ENCODE measurements at places on chromosomes 11 and 22. TPM values are rescaled to one million over a fixed set of nuclear protein-coding genes. Genes with fewer than 3 reads are reported as not detected.
A peak's percentile ranks its signal among the peaks of the same experiment; 100 is the strongest.

DNA sequence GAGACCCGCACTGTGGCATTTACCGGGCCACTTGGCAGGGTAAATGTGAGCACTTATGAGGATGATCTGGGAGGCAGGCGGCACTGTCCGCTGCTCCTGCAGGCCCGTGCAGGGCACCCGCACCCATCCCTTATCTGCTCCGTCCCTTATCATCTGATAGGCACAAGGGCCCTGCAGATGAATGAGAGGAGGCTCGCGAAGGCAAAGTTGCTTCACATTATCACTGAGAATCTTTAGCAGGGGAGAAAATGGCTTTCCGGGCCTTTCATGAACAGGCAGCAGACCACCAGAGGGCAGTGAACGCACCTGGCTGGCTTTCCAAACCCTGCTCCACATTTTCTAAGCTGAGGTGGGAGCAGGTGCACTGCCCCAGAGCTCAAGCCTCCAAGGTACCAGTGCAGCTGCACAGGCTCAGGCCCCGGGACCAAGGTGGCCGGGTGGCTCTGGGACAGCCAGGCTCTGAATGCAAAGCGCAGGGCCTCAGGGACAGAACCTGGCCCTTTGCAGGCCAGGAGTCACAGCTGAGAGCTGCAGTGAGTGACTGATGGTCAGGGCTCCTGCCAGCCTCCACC lies 165.6 kb downstream of the SHANK2 start:
- peak; percentile 26 for DNase-seq

DNA sequence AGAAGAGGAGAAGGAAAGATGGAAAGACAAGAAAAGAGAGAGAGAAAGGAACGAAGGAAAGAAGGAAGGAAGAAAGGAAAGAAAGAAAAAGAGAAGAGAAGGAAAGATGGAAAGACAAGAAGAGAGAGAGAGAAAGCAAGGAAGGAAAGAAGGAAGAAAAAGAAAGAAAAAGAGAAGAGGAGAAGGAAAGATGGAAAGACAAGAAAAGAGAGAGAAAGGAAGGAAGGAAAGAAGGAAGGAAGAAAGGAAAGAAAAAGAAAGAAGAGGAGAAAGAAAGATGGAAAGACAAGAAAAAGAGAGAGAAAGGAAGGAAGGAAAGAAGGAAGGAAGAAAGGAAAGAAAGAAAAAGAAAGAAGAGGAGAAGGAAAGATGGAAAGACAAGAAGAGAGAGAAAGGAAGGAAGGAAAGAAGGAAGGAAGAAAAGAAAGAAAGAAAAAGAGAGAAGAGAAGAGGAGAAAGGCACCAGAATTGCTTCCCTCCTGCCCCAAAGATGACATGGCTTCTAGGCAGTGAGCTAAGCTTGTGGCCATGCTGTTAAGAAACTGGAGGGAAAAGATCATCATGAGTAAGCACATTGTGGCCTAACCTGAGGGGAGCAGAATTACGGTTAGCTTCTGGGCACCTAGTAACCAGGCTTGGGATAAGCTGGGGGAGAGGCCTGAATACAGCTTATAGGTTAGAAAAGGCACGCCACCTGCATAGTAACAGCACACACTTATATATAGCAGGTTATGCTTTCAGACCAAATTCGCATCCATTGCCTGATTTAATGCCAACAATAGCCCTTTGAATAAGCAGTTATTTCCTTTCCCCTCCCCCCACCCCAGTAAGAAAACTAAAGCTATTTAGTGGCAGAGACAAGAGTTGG lies 2.3 kb upstream of the ST3GAL4 start:
- no peak for DNase-seq

GRCh38 chr22:42700355-42700754 lies 20.3 kb downstream of the A4GALT start:
- no peak for DNase-seq

DNA sequence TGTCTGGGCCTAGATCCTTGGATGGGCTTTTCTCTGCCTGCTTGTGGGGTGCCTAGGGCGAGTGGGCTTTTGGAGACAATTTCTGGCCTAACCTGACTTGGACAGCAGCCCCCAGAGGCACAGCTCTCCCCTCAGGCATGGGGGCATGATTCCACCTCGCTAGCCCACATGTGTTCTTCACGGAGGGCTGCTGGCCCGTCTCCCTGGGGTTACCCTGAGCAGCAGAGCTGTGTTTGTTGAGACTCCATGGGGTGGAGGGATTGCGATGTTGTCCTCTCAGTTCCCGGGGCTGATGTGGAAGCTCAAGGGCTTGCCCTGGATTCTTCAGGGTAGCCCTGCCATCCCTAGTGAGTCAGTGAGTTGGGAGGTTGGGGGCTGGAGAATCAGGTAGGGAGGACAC lies 2.4 kb upstream of the LRRC75B start:
- no peak for DNase-seq

DNA sequence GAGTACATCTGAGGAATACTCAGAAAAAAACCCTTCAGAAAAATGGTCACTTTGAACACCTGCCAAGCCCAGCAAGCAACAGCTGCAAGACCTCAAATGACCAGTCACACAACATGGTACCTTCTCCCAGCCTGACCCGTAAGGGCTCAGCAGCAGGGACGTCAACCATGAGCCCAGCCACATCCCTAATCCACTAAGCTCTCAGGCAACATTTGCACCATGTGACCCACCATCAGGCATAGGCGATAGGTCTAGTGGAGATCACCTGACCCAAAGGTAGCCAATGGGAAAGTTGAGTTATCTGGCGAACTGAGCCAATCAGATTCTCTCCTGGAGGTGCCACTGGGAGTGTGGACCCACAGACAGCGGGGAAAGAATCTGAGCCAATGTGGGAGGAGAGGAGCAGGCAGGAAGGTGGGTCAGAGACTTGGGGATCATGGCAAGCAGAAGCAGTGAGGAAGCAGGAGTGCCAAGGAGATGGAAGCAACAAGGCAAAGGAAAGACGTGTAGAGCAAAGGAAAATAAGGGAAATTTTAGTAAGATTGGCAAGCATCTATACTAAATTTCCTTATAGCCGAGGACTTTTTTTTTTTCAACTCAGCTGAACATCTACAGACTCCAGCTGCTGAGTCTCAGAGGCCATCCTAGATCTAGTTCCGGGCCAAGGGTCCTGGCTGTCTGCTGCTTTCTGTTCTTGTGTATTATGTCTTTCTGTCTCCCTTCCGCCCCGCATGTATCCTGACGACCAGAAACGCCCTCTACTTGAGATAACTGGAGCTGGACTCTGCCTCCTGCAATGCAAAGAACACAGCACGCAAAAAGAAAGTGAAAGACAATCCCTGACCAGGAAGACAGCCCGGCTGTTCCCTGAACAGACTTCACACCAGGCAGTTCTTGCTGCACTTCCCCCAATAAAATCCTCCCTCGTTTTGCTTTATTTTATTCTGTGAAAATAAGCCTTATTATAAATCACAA lies 11.0 kb upstream of the PLAAT2 start:
- DNase-seq, result peak; percentile 44

DNA sequence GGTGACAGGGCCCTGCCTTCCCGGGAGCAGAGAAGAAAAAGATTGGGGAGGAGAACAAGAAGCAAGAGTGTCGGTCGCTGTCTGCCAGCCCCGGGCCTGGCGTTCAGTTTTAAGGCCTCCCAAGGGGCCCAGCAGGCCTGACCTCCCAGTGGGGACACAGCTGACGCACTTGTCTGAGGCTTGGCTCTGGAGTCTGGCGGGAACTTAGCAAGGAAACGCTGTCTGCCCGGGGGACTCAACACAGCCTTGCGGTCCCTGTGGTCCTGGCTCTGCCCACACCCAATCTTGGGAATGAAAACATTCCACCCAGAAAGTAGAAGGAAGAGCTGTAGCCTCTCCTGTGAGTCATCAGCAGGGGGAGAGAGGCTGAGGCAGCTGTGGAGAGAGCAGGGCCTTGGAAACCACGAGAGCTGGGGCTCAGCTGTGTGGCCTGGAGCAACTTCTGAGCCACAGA lies 54.4 kb downstream of the TRAF6 start:
- DNase-seq, result no peak

DNA sequence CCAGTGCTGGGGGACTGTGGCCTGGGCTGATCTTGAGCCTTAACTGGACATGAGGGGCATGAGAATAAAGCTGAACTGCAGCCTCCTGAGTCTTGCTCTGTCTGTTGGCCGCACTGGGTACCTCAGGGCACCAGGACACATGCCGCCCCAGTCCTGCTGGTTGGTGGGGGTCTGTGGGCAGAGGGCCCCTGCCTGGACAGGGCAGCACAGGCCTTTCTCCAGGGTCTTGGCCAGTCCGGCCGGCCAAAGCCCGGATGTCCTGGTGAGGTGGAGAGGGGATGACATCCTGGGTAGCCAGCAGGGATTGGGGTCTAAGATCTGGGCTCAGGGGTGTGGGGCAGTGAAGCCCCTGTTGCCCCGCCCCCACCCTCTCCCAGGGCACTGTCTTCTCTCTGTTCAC lies 1.5 kb upstream of the RPS6KA4 start:
- DNase-seq, result no peak

GRCh38 chr11:66268952-66269905 lies 790 bp downstream of the RAB1B start:
- DNase-seq, result no peak

DNA sequence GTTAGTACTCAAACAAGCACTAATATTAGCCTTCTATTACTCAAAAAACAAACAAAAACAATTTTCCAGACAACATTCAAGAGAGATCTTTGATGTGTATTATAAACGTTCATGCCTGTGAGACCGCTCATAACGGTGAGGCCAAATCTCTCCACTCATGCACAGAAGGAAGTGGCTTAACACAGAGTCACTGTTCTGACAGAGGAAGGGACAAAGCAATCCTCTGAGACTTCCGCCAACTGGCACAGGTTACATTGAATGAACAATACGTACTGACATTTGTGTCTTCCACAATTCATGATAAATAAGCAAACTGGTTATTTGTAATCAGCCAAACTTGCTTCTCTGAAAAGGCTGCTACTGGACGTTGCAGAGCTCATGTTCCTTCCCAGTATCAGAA lies 30.5 kb downstream of the CHKA start:
- DNase-seq, result no peak

- no peak for DNase-seq
Observed at GRCh38 chr11:102422817-102423712, 29.5 kb downstream of the TMEM123 start.

DNA sequence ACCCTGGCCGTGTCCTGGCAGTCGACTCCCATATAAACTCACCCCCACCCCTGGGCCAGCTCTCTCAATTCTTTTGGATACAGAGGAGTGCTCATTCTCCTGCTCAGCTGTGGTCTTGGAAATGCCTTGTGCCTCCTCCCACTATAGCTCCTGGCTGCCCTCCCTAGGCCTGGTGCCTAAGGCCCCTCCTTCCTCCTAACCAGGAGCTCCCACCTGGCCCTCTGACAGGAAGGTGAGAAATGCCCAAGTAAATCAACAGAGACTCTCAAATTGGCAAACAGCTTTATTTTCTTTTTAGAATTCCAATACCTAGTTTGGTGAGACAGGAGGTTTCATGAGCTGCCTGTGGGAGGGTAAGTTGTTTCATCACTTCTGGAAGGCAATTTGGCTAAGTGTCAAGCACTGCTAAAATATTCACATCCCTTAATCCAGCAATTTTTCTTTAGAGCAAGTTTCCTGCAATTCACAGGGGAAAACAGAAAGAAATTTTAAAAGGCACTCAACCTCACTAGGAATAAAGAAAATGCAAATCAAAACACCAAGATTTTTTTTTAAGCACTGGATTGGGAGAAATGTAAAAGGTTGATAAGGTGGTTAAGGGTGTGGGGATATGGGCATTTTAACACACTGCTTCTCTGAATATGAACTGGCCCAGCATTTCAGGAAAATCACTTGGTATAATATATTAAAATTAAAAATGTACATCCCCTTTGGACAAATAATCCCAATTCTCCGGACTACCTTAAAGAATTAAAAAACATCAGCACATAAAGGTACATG lies 209.7 kb upstream of the ARHGAP20 start:
- DNase-seq, result no peak

DNA sequence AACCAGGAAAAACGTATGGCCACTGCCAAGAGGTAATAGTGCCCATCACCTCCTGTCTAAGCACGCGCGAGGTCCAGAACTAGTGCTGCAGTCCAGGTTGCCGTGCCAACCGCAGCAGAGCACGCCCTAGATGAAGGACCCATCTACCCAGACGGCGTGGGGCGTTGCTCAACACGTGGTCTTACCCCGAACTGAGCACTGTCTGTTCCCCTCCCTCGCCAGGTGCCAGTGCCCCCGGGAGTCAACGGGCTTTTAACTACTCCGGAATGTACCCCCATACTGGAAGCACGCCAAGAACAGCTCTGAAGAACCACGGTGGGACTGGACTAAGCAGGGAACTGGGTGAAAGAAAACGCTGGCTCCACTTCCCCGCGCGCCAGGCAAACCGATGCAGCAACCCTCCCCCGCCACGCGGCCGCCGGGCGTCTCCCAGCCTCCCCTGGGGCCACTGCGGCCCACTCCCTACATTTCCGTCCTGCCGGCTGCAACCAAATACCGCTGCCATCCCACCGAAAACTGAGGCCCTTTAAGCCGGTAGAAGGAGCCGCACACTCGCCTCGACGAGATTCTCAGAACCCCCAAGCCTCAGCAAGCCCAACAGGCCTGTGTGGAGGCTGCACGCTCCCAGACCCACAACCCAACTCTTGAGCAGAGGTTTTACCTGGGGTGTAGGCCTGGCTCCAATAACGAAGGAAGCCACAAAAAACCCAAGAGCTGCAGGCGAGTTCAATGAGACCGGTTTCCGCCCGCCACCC lies at the start of gene HSPA8:
TSS of gene HSPA8 (minus strand) at position 734 of the 755 bp plus-strand sequence. CDS start 812 bp downstream, outside the sequence.
- DNase-seq, result no peak

DNA sequence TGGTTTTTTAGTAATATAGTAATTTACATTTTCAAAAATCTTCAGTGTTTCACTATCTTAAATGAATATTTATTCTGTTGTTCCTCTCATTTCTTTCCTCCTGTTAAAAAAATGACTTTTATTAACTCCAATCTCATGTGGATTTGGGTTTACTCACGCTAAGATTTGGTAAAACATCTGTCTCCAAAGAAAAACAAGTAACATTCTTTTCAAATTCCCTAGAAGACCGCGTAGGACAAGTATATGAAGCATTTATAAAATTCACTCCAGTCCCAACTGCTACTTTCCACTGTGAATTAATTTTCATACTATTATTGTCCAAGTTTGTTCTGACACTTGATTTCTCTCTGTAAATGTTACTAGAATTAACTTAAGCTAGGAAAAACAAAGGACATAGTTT lies 26.2 kb downstream of the SBF2 start:
- DNase-seq, result no peak

GRCh38 chr11:119416606-119417580 lies 6.1 kb downstream of the THY1 start:
- no peak for DNase-seq

GRCh38 chr11:61701242-61701886 lies 21.2 kb downstream of the DAGLA start:
- DNase-seq, result no peak

DNA sequence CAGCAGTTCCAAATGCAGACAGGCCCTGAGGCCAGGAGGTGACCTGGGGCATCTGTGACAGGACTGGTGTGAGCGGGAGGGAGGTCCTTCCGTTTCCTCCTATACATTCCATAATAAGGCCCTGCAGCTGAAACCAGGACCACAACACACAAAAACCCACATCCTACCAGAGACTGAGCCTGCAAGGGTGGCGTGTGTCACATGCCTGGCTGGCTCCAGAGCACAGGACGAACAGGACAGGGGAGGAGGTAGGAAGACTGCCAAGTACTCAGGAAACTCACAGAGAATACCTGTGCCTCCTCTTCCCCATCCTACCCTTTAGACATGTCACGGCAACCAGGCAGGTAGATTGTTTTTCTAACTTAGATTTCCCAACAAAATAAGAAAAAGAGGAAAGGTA lies 103.9 kb downstream of the ARL14EP start:
- no peak for DNase-seq

- DNase-seq, result no peak
Observed at GRCh38 chr11:96293598-96294021, 49.4 kb downstream of the MAML2 start.

GRCh38 chr22:42913874-42914510 lies 56.9 kb upstream of the ARFGAP3 start:
- DNase-seq, result no peak

The RIMBP3C gene
- polyA plus RNA-seq, result 0.32 TPM

The TBX10 gene
- not detected for polyA plus RNA-seq

The SMARCB1 gene
- 193 TPM for polyA plus RNA-seq

The DDI1 gene
- polyA plus RNA-seq, result not detected

The GDPD4 gene
- 0.13 TPM for polyA plus RNA-seq

All from left renal cortex interstitium (tissue), 4 donors.